Activated effector memory CD4-positive, alpha-beta T cell treated with anti-CD3 and anti-CD28 coated beads, Interleukin-2, amount 50 U/mL, for 16 hours (primary cell): ENCODE measurements at places on chromosomes 6 and 20.

DNA sequence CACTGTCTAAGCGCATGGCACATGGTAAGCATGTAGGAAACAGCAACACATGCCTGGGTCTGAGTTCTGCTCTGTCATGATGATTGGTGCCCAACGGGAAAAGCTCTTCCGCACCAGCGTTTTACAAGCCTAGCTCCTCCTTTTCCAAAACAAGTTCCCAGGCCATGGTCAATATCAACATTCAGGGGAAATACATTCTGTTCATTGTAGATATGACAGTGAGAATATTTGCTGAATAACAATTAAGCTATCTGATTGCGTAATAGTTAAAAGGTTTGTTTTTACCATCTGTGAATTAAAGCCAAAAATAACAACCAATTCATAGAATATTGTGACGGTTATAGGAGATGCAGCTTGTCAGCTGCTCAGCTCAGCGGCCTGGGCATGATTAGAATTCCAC is 404.3 kb upstream of the SLC35B3 start:
- no peak for DNase-seq

DNA sequence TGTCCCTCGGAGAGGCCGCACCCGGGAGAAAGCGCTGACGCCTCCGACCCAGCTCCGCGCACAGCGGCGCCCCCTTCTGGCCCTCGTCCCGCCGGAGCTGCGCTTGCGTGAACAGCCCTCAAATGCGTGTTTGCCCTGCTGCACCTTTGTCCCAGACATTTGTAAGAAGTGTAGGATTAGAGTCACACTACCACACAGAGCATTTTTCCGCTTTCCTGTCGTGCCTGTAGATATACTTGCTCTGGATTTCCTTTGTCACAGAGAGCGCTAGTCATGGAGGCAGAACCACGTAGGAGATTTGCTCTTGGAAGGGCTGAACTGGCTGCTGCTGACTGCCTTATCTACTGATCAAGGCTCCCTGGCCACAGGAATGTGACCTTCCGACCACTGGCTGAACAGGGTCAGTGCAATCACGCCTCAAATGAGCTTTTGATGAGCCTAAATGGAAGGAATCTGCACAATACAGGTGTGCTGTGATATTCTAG is 62.3 kb downstream of the PAX1 start:
- DNase-seq, result no peak

DNA sequence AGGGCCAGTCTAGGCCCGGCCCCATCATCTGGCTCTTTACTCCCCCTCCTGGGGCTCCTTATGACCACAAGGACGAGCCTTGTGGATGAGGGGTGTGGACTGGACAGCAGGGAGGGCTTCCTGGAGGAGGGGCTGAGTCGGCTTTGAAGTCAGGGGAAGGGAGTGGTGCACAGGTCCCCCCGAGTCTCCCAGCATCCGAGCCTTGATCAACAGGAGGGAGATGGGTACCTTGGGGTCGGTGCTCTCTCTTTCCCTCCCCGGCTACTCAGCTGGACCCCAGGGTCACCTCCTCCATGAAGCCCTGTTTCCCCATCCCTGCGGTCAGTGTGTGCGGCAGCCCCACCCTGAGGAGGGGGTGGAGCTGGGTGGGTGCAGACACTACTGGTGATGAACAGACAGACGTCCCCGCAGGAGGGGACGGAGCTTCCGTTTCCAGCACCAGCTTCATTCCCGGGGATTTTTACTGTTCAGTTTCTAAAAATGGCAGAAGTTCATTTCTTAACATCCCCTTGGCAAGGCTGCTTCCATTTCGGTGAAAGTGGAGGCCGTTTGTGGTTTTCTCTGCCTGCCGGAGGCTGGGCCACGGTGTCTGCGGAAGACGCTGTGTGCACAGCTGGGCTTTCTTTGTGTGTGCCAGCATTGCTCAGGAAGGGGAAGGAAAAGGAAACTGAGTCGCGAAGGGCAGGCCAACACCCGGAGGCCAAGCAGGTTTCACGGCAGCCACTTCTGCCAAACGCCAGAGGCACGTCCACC is 19.6 kb downstream of the NTSR1 start:
- peak; percentile 62 for DNase-seq

DNA sequence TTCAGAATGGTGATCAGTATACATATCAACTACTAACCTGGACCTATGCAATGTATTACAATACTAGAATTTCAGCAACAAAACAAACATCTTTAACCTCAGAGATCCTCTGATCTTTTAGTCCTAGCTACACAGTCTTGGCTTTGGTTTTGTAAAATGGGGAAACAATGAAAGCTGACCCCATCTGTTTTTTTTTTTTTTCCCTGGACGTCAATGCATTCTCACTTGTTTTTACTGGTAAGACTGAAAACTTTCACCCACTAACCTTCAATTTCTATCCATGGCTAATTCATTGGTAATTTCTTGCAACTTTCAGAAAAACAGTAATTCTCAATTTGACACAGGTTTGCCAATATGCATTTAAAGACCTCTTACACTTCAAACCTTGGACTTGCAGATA is 3.0 kb downstream of the KIF13A start:
- DNase-seq, result no peak

- DNase-seq, result no peak
Measured at GRCh38 chr6:117389227-117390057, 36.3 kb downstream of the ROS1 start.

- DNase-seq, result no peak
Measured at GRCh38 chr6:121522265-121522664, 86.8 kb downstream of the GJA1 start.
